Stimulated activated CD4-positive, alpha-beta T cell treated with anti-CD3 and anti-CD28 coated beads, Interleukin-15, amount 100 ng/mL, for 1 hour (primary cell): ENCODE measurements at places on chromosomes 13 and 19.
A peak's percentile ranks its signal among the peaks of the same experiment; 100 is the strongest.

DNA sequence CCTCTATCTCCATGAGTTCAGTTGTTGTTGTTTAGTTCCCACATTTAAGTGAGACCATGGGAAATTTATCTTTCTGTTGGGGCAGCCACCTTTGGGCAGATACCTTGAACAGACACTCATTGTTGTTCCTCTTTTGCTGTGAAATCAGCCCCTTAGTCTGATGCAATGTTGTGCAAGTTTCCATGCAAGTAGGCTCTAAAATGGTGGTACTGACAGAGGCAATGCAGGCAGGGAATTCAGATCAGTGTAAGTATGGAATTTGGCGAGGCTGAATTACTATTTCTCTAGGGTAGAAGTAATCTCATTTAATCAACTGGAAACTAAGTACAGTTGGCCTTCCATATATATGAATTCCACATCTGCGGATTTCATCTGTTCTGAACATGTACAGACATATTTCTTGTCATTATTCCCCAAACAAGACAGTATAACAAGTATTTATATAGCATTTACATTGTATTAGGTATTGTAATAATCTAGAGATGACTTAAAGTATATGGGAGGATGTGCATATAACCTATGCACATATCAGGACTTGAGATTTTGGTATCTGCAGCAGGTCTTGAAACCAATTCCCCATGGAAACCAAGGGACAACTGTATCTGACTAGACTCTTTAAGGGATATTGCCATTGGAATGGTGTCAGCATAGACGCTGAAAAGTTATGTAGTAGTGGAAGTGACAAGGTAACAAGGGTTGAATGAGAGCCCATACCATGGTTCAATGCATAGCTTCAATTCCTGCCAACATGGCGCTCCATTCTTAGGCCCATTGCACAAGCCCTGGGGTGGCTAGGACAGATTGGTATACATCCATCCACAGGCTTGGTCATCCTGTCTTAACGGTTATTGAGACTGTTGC is 281.5 kb upstream of the HTR2A start:
- no peak for DNase-seq

DNA sequence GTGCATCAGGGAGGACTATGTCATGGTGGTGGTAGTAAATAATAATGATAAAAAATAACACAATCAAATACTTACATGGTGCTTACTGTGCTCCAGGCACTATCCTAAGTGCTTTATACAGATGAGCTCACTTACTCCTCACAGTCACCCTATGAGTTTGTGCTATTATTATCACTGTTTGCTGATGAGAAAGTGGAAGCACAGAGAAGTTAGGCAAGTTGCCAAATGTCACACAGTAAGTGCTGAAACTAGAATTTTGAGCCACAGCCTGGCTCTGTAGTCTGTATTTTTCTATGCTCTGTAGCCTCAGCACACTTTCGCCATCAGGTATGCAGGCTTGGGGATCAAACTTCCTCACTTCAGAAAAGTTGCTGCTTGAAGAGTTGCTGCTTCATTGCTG is 46.6 kb downstream of the HTR2A start:
- DNase-seq: no peak

GRCh38 chr13:47334173-47334572 is 437.3 kb upstream of the HTR2A start:
- DNase-seq: no peak

DNA sequence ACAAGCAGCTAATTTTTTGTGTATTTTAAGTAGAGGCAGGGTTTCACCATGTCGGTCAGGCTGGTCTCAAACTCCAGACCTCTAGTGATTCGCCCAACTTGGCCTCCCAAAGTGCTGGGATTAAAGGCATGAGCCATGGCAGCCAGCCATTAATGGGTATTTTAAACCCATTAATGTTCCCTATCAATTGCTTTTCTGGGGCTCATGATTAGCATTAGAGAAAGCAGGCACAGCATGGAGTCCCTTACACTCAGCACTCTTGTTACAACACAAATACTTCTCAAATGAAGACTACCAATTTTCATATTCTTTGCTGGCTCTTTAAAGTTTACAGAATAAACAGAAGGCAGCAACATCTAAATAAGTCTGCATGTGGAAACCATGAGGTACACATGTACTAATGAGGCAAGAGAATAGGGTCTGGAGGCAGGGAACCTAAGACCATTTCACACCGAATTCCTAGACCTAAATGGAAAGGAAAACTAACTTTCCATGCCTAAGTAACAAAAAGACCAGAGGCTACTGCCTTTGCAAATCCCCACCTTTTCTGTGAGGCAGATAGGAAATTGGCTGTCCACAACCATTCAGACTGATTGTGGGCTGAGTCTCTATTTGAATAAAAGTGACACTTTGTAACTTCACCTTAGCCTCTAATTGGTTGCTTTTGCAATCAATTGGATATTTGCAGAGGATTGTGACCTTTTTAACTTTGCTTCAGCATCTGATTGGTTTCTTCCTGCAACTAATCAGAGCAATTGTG is 21.2 kb downstream of the ZNF675 start:
- DNase-seq: no peak

DNA sequence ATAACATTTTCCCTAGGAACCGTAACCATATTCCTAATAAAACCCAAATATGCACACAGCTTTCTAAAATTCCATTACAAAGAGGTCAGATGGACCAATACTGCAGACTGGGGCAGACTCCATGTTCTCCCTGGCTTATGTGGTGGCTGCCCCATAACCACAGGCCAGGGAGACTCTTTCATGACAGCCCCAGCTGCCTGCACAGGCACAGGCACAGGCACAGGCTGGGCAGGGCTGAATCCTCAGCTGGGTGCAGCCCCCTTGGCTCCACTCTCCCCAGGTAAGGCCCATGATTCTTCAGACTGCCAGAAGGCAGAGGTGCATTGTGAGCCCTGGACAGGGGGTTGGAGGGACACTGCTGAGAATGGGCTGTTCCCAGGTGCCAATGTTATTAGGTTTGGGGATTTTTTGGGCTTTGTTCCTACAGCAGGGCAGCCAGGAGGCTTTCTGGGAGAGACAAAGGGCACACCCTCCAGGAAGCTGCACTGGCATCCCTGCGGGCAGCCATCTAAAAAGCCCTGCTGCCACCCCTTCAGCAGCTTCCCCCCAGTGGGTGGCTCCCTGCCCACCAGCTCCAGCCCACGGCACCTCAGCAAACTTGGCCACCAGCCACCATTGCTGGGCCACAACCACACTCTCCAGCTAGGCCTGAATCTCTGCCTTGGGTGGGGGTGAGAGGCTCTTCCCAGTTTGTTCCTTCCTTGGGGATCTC is 20.0 kb downstream of the DOCK9 start:
- DNase-seq: no peak

GRCh38 chr13:101185606-101186005 is 230.7 kb downstream of the NALCN start:
- no peak for DNase-seq

GRCh38 chr13:85879014-85879413 is 79.8 kb upstream of the SLITRK6 start:
- no peak for DNase-seq

DNA sequence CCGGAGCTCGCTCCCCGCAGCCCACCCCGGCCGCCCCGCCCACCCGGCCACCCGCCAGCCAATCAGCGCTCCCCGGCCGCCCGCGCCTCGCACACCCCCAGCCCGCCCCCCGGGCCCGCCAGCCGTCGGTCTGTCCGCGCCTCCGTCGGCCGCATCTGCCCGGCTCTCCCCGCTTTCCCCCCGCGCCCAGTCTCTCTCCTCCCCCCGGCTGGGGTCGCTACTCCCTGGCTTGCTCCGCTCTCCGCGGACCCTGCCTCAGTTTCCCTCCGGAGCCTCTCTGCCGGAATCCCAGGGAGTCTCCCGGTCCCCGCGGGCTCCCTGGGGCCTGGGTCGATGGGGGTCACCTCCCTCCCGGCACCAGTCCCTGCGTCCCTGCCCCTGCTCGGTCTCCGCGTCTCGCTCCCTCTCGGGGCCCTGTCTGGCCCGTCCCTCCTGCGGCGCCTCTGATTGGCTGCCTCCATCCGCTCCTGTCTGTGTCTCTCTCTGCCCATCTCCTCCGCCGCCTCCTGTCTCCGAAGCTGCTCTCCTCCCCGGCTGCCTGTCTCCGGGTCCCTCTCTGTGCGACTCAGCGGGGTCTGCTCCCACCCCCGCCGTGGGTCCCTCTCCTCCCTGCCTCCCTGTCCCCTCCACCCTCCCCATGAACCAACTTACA is 484 bp downstream of the IL11 start:
- no peak for DNase-seq

DNA sequence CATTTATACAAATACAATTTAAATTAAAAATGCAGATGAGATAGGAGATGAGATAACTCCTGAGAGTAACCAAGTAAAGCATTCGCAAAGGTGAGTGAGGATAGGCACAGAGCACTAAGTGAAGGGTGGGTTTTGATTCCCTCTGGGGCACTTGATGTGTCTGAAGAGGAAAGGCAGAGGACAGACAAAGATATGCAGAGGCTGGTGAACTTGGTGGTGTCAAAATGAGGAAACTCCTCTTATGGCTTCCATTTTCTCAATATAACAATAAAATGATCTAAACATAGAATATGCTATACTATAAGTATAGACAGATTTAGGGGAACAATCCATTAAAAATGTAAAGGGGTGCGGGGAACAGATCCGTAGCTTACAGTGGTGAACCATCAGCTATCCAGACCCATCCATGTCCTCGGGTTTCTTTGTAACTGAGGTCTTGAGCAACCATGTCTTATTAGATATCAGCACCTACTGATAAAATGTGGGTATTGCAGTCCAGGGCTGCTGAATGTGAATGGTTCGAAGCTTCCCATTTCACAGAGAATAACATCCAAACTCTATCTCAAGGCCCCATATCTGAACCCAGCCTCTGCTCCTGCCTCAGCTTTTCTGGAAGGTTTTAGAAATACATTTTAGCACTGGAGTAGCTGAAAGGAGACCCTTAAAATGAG is 73.9 kb upstream of the SLC10A2 start:
- DNase-seq: no peak

DNA sequence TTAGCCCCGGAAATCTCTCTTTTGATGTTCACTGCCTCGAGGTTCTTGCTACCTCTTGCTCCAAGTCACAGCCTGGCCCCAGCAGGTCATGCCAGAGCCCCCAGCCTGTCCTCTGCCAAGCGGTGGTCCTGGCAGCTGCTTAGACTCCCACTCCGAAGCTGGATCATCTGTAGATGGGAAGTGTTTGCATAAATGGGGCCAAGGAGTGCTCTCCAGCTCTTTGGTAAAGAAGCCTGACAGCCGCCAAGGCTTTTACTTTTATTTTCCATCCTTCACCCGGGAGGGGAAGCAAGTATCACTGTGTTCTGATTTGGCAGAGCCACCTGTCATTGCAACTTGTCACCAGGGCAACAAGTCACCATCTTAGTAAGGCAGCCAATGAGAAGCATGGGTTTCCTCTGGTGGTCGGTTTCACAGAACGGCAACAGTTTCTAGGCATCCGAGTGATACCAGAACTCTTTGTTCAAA is 10.6 kb upstream of the RETN start:
- DNase-seq: no peak

- DNase-seq: peak; percentile 96
Observed at GRCh38 chr19:32580901-32581704, at the start of gene PDCD5. TSS of gene PDCD5 (plus strand) at chr19:32581190. CDS start at chr19:32581262, 72 bp downstream.

- DNase-seq: no peak
Observed at GRCh38 chr19:40600570-40601133, 517 bp upstream of the LTBP4 start.
